ENCODE measurements at places on chromosomes 5 and 9.

DNA sequence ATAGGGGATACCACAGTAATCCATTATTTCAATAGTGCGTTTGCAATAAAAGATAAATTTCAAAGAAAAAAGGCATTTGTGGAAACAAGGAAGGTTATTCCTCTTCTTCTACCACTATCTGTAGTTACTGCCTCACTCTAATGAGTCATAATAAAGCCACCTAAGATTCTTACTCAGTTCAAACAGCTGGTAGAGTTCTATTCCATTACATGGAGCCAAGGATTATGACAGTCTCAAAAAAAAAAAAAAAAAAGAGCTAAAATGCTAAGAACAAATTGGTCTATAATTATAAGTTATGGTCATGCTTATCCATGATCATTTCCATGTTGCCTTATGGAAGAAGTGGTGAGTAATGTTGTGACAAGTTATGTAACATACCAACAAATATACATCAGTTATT lies 46.3 kb downstream of the DENND1A start:
- no peak for DNase-seq

DNA sequence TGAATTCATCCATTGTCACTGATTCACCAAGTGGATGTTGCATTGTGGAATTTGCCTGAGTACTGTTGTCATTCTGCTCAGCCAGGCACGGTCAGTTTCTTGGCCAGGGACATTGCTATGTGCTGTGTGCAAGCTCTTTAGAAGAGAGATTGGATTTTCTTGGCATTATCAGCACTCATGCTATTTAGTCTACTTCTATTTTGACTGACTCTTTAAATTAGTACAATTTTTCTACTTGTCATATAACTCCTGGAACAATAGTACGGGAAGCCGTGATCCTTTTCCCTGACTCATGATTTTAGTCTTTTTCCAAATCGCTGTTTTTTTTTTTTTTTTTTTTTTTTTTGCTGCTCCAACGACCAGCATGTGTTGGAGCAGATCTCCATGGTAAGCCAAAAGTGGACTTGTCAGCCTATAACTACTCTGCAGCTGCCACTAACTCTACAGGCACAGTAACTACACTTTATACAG lies 129.7 kb downstream of the CDC42SE2 start:
- no peak for DNase-seq

- DNase-seq, result no peak
Measured at GRCh38 chr9:96877269-96877668, 23.0 kb upstream of the ZNF782 start.

DNA sequence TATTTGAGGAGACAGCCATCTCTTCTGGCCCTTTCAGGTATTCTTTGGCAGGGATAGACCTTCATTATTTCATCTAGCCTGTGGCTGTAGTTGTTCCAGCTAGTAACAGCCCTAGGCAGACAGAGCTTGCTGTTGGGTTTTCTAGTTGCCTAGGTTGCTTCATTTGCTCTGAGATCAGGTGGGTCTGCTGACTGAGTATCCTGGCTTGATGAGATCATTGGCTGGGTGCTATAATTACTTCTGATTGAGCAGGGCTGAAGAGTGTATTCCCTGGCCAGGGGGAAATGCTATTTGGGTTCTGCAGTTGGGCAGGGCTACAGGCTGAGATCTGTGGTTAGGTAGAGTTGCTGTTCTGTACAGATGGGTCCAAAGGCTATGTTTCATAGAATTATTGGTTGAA lies 456.1 kb downstream of the PSAT1 start:
- no peak for DNase-seq

DNA sequence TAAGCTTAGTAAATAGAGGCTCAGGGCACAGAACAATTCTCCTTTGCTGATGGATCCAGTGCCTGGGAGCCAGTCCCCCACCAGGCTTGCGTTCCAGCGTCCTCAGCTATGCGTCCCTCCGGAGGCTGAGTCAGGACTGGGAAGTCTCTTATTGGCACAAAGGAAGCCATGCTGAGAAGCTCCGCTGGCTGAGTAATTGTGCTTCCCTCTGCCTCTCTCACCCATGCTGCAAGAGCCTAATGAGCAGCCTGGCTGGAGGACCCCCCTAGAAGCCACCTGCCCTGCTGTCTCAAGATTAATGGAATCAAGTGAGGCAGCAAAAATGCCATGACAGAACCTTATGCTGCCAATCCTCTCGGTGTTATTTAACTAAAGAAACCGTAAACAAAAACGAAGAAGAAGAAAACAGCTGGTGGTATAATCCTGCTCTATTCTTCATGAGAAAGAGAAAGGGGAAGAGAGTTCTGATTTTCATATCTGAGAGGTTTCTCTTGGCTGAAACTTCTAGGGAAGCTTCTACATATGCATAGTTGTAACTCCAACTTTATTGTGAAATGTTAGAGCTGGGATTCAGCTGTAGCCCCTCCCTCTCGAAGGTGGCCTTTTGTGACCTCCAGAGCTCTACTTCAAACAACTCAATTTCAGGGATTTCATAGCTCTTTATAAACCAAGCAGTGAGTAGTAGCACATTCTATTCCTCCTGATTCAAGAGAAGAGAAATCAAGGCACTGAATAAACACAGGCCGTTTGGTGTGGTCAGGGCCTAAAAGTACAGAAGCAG lies 185.4 kb upstream of the SEMA6A start:
- DNase-seq, result no peak

- no peak for DNase-seq
Measured at GRCh38 chr5:51091816-51092215, 291.4 kb upstream of the ISL1 start.

GRCh38 chr5:50843091-50843490 lies 176.7 kb downstream of the PARP8 start:
- DNase-seq, result no peak

- no peak for DNase-seq
Measured at GRCh38 chr5:1244255-1244654, 19.1 kb downstream of the SLC6A18 start.

GRCh38 chr5:175406300-175406699 lies 37.7 kb downstream of the DRD1 start:
- DNase-seq, result no peak

Measured in CD4-positive, alpha-beta T cell treated with Interferon alpha-2 for 1 hour (primary cell).